GM23338 (cell line): ENCODE measurements at places on chromosomes 4 and X. TPM values are rescaled to one million over a fixed set of nuclear protein-coding genes. Genes with fewer than 3 reads are reported as not detected.

- H3K4me1 ChIP-seq = peaks cover 45% of the 10 kb centered on the region
- peak overlapping the region; percentile 43; the same call in 1 of the 2 replicates for H3K27ac ChIP-seq
- no peak for DNase-seq
- H3K36me3 ChIP-seq = no peaks in the 10 kb centered on the region
- no peaks in the 10 kb centered on the region for H3K27me3 ChIP-seq
These were observed 205.4 kb downstream of the LDB2 start for GRCh38 chr4:16692961-16693506.

- no peak overlapping the region for H3K27ac ChIP-seq
- no peaks in the 10 kb centered on the region for H3K36me3 ChIP-seq
- H3K27me3 ChIP-seq = no peaks in the 10 kb centered on the region
- peaks cover 11% of the 10 kb centered on the region for H3K4me1 ChIP-seq
- no peak overlapping the region for H3K4me3 ChIP-seq
These were observed 81.2 kb upstream of the GPM6B start for GRCh38 chrX:13898083-13898482.

DNA sequence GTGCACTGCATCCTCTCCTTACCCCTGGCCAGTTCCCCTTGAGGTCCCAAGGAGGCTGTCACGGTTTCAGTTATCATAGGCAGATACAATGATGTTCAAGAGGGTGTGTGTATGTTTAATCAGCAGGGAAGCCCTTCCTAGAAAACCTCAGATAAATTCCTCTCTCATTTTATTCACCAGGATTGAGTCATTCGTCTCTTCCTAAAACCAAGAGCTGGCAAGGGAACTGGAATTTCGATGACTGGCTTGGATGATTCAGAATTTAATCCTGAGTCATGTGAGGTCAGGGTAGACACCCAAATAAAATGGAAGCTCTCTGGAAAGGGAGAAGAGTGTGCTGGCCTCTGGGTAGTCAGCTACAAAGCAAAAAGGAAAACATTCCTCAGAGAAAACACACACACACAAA, 106.2 kb upstream of the RAPGEF2 start:
- H3K4me3 ChIP-seq = no peak overlapping the region
- no peaks in the 10 kb centered on the region for H3K4me1 ChIP-seq
- no peak for DNase-seq
- no peak overlapping the region for H3K27ac ChIP-seq
- no peaks in the 10 kb centered on the region for H3K36me3 ChIP-seq

Gene SPATA4
- polyA plus RNA-seq = not detected in 2 replicates

Gene FGD1
- polyA plus RNA-seq = 11.8 and 12.7 TPM in 2 replicates

Gene RAB9B
- 0.07 and 0.24 TPM in 2 replicates for polyA plus RNA-seq

GRCh38 chr4:103272174-103272573, 74.0 kb upstream of the CENPE start:
- no peaks in the 10 kb centered on the region for H3K27me3 ChIP-seq
- no peak overlapping the region for H3K27ac ChIP-seq
- H3K36me3 ChIP-seq = no peaks in the 10 kb centered on the region
- no peak for DNase-seq
- H3K4me3 ChIP-seq = no peak overlapping the region
- H3K4me1 ChIP-seq = peaks cover 9% of the 10 kb centered on the region; the same call in 1 of the 2 replicates

DNA sequence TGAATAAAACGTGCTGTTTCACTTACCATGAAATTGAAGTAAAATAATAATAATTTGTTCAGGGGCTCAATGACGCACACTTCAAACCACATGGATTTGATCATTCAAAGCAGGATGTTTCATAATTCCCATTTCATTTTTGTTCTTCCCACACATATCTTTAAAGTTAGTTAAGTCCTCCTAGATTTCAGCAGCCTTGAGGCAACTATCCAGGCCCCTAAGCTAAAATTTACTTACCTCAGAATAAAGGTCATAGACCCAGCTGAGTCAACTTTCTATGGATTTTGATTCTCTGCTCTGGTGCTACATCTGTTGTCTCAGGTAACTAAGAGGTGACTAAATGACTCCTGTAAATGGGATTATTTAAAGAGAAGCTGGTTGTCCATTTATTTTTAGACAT, 25.0 kb downstream of the GPR174 start:
- no peak for DNase-seq
- no peak overlapping the region for H3K4me3 ChIP-seq
